Stimulated activated memory B cell treated with anti-CD40 and anti-IgM and Interleukin-4, amounts not matched to agents 10 μg/mL and 1 μg/mL and 100 μg/mL, for 72 hours (primary cell): ENCODE measurements at places on chromosomes 2 and 18.

GRCh38 chr2:60628026-60628425 lies 74.6 kb upstream of the BCL11A start:
- no peak for ATAC-seq

- ATAC-seq = no peak
These were observed 313.3 kb downstream of the MBD2 start for GRCh38 chr18:53911200-53911599.

GRCh38 chr2:10357193-10358169 lies 54.8 kb downstream of the HPCAL1 start:
- ATAC-seq = no peak

- no peak for ATAC-seq
These were observed 67.7 kb downstream of the EPAS1 start for GRCh38 chr2:46364797-46365457.

GRCh38 chr2:186641807-186642321 lies 52.0 kb upstream of the FAM171B start:
- ATAC-seq = peak; percentile 47

DNA sequence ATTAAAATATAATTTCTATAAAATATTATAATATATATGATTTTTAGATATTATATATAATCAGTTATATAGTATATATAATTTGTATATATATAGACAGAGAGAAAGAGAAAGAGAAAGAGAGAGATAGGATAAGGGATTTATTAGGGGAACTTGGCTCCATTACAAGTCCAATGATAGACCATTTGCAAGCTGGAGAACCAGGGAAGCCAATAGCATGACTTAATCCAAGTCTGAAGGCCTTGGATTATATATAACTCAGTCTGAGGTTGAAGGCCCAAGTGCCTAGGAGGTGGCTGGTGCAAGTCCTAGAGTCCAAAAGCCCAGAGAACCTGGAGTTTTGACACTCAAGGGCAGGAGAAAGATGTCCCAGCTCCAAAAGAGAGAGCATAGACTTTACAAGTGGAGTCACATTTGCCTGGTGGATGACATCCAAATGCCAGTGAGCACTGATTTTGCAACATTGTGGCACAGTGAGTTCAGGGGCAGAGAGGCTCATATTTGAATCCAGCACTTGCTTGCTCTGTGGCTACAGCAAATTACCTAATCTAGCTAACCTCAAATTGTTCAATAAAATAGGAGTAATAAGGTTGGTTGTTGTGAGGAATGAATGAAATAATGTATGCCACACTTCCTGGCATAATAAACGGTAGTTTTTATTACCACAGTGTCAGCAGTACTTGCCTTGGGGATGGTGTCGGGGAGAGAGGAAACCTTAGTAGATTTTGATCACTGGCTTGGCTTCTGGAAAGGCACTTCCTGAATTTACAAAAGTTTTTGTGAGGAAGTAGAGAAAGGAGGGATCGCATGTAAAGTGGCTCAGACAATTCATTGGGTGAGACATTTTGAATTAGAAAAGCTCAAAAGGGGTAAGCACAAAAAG lies 69.6 kb upstream of the CD28 start:
- ATAC-seq = no peak

DNA sequence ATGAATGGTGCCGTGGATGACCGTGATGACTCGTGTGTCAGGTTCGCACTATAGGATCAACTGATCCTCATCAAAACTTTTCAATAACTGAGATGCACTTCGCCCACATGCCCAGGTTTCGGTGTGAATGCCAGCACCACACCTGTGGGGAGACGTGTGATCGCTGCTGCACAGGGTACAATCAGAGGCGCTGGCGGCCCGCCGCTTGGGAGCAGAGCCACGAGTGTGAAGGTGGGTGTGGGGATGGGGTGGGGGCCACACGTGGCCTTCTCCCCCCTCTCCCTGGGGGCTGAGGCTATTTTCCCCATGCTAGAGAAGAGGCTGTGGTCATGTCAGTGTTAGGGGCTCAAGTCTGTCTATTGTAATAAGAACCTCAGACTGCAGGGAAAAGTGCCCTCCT lies 69.0 kb downstream of the LAMA3 start:
- ATAC-seq = no peak

DNA sequence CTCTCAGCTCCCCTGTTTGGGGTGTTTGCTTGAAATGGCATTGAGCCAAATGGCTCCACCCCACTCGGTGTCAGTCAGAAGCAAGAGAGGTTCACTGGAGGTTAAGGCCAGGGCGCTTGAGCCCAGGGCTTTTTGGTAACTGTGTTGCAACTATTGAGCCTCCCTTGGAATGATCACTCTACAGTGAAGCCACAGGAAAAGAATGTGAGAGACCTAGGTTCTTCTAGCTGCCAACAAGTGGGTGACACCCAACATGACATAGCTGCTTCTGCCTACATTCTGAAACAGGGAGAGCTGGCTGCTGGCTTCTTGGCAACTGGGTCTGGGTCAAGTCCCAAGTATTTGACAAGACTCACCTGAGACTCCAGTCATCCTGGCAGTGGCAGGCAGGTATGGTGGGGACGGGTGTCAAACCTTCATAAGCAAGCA lies 7.1 kb upstream of the GRHL1 start:
- no peak for ATAC-seq

- no peak for ATAC-seq
These were observed 807.4 kb upstream of the POU3F3 start for GRCh38 chr2:104046466-104046865.

DNA sequence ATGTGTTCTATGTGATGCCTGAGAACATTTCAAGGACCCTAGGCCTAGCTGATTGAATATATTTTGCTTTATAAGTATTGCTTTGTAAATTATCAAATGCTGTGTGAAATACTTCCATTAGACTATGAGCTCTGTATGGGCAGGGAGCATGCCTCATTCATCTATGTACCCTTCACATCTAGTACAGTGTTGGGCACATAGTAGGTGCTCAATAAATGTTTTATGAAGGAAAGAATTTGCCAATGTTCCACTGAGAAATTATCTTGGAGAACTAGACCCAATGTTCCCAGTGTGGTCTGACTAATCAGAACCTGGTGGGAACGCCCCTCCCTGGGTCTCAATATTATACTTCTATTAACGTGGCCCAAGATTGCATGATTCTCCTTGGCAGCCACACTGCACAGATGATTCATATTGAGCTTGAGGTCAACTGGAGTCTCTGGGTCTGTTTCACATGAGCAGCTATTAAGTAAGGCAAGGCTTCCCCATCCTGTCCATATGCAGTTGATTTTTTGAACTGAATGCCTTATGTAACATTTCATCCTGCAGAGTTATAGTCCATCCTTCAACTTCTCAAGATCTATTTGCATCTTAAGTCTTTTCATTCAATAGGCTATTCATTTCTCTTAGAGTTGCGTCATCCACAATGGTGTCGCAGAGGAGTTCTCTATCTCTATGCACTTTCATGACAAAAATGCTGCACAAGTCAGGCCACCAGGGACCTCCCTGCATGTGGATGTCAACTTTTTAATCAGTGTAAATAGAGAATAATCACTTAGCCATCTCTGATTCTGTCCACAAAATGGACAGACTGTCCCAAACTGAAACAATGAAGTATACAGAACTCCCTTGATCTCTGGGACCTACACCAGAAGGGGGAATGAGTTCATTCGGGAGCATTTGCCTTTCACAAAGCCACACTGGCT lies 257.6 kb downstream of the CYP26B1 start:
- no peak for ATAC-seq

DNA sequence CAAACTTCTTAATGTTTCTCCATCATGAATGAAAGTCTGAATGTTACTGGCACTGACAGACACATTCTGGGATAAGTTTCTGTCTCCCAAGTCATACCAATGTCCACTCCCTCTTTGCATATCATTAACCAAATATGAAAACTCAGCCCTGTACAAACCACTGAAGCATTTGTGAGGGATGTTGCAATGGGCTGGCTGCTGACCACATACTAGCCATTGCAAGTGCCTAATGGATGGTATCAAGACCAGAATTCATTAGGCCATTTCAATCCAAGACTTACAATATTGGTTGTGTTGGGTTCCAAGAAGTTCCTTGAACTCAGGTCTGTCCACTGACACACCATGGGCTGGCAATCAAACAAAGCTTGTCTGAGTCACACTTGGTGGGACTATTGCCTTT lies 73.8 kb downstream of the CBLN2 start:
- ATAC-seq = peak; percentile 8

DNA sequence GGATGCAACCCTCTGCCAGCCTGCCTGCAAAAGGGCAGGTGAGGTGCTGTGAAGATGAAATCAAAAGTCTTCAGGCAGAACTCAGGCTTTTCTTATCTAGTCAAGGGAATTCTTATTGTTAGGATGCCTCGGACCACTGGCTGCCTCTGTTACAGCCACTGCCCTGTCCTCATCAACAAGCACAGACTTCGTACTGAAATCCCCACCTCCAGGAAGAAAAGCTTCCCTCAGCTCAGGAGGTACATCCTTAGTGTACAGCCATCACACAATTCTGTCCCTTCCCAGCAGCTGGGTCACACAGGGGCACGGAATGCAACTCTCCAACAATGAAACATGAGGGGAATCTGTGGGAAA lies 10.1 kb upstream of the RNU4ATAC start:
- ATAC-seq = no peak

- ATAC-seq = no peak
These were observed 57.4 kb upstream of the PCBP1 start for GRCh38 chr2:70029814-70030409.

GRCh38 chr2:174846218-174846617 lies 81.9 kb upstream of the CHRNA1 start:
- ATAC-seq = no peak

- ATAC-seq = no peak
These were observed 123.2 kb downstream of the RTP5 start for GRCh38 chr2:241992753-241993152.

DNA sequence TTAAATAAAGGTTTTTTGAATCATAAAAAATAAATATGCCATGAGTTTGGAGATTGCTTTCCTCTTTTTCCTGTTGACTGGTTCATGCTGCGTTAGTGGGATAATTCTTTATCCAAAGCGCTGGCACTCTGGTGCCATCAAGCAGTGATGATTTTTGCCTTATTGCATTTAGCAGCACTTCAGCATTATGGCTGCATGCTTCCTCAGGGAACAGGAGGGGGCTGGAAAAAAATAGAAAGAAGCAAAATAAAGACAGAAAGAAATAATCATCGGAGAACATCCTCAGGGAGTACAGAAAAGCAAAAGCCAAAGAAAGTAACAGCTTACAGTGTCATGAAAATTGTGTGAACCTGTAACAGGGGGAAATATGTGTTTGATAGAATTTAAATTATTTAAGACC lies 1408.2 kb upstream of the PIK3C3 start:
- no peak for ATAC-seq

DNA sequence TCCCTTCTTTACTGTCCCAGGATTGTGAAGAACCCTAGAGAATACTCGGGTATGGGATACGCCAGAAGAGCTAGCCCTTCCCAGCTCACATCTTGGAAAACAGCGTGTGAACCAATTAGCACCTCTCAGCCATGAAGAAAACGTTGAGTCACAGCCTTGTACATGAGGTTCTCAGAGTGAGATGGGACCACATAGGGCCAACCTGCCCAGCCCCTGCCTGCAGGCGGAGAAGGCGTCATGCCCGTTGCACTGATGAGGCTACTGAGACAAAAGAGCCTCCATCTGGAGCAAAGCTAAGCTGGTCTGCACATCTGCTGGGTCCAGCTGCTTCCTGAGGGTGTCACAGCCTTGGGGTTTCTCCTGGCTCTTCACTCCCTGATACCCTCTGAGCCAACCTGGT lies 92.2 kb downstream of the LBH start:
- no peak for ATAC-seq

GRCh38 chr2:10004401-10004800 lies 38.9 kb upstream of the KLF11 start:
- no peak for ATAC-seq

DNA sequence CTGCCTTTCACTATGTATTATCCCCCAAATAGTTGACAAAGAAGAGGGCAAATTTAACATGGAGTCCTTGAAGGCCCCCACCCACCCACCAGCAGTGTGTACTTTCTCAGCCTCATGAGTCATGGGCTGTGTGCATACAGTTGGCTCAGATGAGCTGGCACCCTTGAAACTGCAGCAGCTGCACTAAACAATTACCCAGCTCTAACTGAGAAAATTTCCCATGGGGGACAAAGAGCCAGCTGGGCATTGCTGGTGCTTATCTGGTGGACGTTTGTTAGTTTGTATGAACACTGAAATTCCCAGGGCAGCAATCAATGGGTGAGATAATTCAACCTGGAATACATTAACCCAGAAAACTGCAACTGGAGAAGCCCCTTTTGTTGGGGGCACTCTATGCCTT lies 131.7 kb downstream of the GCA start:
- no peak for ATAC-seq

- peak; percentile 39 for ATAC-seq
These were observed at the start of gene LAMA3 for GRCh38 chr18:23689031-23689615. TSS of gene LAMA3 (plus strand) at chr18:23689453. CDS start at chr18:23689684, 231 bp downstream.

GRCh38 chr2:138395565-138396306 lies 105.8 kb upstream of the SPOPL start:
- no peak for ATAC-seq

- no peak for ATAC-seq
These were observed 58.5 kb downstream of the MAIP1 start for GRCh38 chr2:200013906-200014305.

DNA sequence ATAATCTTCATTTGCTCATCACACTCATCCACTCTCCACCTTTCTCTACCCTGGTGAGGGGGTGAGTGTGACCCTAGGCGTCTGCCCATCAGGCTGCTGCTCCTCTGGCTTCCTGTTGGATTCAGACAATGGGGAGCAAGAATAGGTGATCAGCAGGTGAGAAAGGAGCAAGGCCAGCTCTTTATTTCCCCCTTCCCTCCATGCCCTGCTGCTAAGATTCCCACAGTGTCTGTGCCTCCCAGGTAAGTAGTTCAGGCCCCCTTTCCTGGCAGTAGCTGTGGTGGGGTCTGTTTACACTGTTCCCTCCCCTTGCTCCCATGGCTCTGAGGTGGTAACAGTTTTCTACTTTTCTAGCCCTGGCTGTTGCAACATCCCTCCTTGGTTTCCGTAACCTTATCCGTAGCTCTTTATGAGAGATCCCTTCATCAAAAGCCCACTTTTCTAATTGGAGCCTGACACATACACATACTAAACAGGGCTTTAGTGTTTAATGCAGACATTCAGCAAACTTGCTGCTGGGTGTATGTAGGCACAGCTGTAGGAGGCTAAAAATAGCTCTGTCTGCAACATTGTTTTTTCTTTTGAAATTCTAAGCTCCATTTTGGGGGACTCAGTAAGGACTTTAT lies 27.5 kb downstream of the MAP2 start:
- no peak for ATAC-seq

- ATAC-seq = no peak
These were observed 22.2 kb downstream of the SP3 start for GRCh38 chr2:173942861-173943523.

DNA sequence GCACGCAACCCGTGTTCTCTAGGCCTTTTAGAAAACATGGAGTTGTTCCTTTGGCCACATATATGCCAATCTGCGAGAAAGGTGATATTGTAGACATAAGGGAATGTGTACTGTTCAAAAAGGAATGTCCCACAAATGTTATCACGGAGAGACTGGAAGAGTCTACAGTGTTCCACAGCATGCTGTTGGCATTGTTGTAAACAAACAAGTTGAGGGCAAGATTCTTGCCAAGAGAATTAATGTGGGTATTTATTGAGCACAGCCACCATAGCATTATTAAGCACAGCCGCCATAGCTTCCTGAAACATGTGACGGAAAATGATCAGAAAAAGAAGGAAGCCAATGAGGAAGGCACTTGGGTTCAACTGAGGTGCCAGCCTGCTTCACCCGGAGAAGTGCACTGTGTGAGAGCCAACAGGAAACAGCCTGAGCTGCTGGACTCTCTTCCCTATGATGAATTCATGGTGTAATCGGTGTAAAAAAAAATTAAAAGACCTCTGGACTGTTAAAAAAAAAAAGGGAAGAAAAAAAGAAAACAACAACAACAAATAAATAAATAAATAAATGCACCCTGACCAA lies 29.0 kb upstream of the REL start:
- no peak for ATAC-seq
